Activated CD4-positive, alpha-beta T cell treated with anti-CD3 and anti-CD28 coated beads, Interleukin-2, amount 10 ng/mL, durations not matched to agents 24 days and 14 days (primary cell): ENCODE measurements at places on chromosomes 7 and 10. TPM values are rescaled to one million over a fixed set of nuclear protein-coding genes. Genes with fewer than 3 reads are reported as not detected.

- H3K36me3 ChIP-seq = no peaks in the 10 kb centered on the region
- no peak overlapping the region for H3K4me3 ChIP-seq
- no peak for DNase-seq
- H3K27me3 ChIP-seq = no peaks in the 10 kb centered on the region
These were observed 5.5 kb upstream of the STN1 start for GRCh38 chr10:103923502-103923901.

DNA sequence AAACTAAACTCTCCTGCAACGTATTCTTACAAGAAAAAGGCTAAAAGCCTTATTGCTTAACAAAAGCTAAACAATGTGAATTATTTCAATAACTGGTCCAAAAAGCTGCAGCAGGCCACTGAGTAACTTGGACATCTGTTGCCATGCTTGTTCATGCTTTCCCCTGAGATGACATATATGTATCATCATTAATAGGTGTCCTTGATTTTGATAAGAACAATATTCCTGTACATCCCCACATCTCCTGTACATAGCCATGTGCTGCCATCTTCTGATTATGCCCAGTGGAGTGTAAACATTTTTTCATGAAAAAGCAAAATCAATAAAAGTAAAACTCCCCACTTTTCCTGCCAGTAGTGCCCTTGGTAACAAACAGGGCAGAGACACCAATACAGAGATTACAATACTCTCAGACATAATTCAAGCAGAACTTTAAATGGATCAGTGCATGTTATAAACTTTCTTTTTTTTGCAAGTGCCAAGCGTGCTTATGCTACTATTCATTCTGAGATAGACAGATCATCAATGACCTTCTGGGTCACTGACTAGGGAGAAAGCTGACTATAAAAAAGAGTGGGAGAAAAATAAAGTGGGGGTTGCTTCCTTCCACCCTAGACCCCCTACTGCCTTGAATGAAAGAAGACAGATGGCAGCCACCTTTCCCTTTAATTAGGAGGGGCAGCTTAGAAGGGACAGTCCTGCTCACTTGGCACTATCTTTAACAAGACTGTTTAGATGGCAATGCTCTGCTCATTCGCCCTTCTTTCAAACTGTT is 205.5 kb upstream of the KLF14 start:
- no peaks in the 10 kb centered on the region for H3K27me3 ChIP-seq
- H3K36me3 ChIP-seq = peaks cover 81% of the 10 kb centered on the region
- peaks cover 81% of the 10 kb centered on the region for H3K4me1 ChIP-seq
- no peak for DNase-seq
- peak overlapping the region; percentile 51 for H3K4me3 ChIP-seq
- H3K27ac ChIP-seq = peak overlapping the region; percentile 69

DNA sequence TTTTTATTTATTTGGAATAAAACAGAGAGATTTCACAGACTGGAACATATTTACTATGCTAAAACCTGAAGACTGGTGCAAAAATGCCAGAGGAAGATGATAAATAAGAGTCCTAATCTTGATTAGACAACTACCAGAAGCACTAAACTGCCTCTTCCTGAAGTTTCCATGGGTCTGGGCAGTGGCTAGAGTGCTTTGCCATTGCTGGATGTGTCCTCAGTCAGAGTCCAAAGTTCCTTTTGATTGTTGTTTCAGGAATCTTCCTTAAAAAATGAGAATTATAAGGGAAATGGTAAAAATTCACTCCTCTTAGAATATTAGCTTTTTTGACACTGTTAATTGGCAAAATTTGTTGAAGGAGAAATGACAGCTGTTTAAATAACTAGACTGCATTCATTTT is 86.3 kb upstream of the AHR start:
- no peak overlapping the region for H3K4me3 ChIP-seq
- no peaks in the 10 kb centered on the region for H3K27me3 ChIP-seq
- peaks cover 1% of the 10 kb centered on the region for H3K4me1 ChIP-seq

SLC13A1 gene
- not detected in 2 replicates for total RNA-seq

GRCh38 chr7:116422683-116423082 is 76.9 kb upstream of the CAV2 start:
- peaks cover 11% of the 10 kb centered on the region for H3K27me3 ChIP-seq
- DNase-seq = no peak
- H3K36me3 ChIP-seq = no peaks in the 10 kb centered on the region
- H3K27ac ChIP-seq = no peak overlapping the region

- peak overlapping the region; percentile 98 for H3K27ac ChIP-seq
- DNase-seq = peak; percentile 93
- peaks cover 49% of the 10 kb centered on the region for H3K4me1 ChIP-seq
- peak overlapping the region; percentile 83 for H3K4me3 ChIP-seq
These were observed 178.6 kb upstream of the INHBA start for GRCh38 chr7:41881331-41882130.

DNA sequence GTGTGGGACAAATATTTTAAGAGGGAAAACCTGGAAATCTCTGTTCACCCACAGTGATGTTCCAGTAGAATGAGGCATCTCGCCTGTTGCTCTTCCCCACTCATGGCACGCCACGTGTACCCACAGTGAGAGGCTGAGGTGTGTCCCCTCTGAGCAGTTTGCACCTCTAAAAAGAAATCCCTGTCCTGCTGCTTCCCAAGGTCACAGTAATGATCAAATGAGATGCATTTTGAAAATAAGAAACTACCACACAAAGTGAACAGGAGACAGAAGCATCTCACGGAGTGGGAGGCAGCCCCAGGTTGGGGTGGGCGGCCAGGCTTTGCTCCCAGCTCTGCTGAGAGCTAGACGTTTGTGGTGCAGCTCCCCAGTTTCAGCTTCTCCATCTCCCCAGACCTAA is 12.4 kb upstream of the ZNF777 start:
- no peaks in the 10 kb centered on the region for H3K4me1 ChIP-seq
- H3K36me3 ChIP-seq = peaks cover 54% of the 10 kb centered on the region
- no peak overlapping the region for H3K4me3 ChIP-seq
- peak; percentile 39 for DNase-seq

DNA sequence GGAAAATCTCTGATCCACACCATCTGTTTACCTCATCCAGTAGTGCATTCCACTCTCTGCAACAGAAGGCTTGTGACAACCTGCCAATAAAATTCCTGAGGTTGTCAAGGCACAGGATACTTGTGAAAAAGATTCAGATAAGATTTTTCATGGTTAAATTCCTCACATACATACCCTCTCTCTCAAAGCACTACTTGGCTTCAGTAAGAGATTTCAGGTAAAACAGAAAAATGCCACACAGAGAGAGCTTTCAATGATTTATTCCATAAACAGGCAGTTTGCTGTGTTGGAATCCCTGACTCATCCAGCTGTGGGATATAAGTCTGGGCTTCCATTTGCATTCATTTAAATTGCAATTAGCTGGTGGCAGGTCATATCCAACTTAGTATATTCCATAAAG is 99.7 kb upstream of the CAV2 start:
- H3K27me3 ChIP-seq = peaks cover 10% of the 10 kb centered on the region
- H3K4me3 ChIP-seq = no peak overlapping the region
- no peak for DNase-seq
- H3K36me3 ChIP-seq = no peaks in the 10 kb centered on the region
- H3K4me1 ChIP-seq = no peaks in the 10 kb centered on the region

DNA sequence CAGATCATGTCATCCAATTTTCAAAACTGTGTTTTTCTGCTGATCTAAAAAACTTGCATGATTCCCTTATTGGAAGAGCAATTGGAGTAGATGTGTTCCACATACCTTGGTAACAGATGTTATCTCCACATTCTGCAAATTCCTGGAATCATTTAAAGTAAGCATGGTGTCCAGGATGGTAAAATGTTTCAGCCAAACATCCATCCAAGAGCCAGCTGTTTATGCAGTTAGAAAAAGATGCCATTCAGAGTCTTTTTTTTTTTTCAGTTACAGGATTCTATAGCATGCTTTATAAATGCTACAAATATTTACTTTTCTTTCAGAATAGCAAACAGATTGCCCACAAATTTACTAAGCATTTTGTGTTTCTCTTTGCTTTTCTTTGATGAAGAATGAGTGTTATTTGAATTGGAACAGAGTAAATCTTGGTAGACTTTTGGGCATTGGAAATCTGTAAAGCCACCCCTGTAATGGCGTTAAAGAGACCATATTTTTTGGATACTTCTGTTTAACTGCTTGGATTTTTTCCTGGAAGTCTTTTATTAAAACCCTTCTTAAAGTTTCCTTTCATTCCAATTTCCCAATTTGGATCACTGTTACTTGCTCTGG is 149.8 kb downstream of the GNAT3 start:
- no peak for DNase-seq
- no peaks in the 10 kb centered on the region for H3K27me3 ChIP-seq
- no peak overlapping the region for H3K27ac ChIP-seq
- no peak overlapping the region for H3K4me3 ChIP-seq

DNA sequence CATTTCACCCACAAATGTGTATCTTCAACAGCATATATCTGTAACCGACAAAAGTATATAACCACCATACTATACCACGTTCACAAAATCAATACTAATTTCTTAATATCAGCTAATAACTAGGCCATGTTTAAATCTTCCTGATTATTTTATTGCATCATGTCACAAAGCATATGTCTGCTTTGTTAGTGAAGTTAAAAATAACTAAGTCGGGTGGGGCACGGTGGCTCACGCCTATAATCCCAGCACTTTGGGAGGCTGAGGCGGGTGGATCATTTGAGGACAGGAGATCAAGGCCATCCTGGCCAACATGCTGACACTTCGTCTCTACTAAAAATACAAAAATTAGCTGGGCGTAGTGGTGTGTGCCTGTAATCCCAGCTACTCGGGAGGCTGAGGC is 47.7 kb downstream of the HERC4 start:
- no peak overlapping the region for H3K27ac ChIP-seq
- no peak overlapping the region for H3K4me3 ChIP-seq
- H3K4me1 ChIP-seq = peaks cover 3% of the 10 kb centered on the region

DNA sequence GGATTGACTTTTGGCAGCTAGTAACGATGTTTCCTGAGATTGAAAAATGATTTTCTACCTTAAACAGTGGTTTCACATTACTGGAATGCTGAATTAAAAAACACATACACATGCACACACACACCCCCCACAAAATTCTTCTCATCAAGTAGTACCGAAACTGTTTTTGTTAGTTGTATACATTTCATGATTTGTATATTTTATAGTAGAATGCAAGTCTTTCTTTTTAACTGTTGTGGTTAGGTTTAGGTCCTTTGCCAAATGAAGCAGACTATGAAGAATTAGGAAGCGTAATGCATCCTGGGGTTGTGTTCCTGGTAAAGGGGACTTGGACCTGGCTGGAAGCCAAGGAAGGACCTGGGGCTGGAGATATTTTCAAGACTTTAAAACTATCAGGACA is 505.8 kb downstream of the SUGCT start:
- H3K27me3 ChIP-seq = peaks cover 4% of the 10 kb centered on the region
- no peak overlapping the region for H3K4me3 ChIP-seq
- no peaks in the 10 kb centered on the region for H3K36me3 ChIP-seq
- no peak overlapping the region for H3K27ac ChIP-seq
- peaks cover 5% of the 10 kb centered on the region for H3K4me1 ChIP-seq

DNA sequence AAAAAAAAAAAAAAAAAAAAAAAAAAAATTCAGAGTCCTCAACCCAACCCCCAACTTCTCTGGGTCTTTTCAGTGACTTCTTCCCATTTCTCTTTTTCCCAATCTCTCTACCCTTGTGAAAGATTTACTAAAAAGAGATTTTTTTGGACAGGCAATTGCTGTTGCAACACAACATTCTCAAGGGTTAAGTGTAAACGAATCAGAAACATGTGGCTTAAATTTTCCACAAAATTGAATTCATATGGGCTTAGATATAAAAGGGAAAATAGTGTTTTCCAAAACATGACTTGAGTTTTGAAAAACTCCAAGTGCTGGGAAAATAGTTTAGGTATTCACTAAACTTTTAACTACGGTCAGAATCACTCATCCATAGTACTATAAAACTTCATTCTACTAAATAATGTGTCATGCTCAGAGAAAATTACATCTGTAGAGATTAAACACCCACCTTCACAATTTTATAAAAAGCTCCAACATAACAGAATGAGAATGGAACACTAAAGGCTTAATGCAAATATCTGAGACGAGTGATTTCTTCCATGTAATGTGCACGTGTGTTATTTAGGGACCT is 643.1 kb downstream of the PARD3 start:
- DNase-seq = no peak
- peaks cover 3% of the 10 kb centered on the region for H3K27me3 ChIP-seq
- H3K4me1 ChIP-seq = no peaks in the 10 kb centered on the region
- H3K36me3 ChIP-seq = no peaks in the 10 kb centered on the region

GRCh38 chr7:92622030-92622429 is 31.8 kb upstream of the FAM133B start:
- H3K27me3 ChIP-seq = no peaks in the 10 kb centered on the region
- H3K36me3 ChIP-seq = peaks cover 58% of the 10 kb centered on the region
- DNase-seq = peak; percentile 60

CALHM3 gene
- total RNA-seq = not detected in 2 replicates

DNA sequence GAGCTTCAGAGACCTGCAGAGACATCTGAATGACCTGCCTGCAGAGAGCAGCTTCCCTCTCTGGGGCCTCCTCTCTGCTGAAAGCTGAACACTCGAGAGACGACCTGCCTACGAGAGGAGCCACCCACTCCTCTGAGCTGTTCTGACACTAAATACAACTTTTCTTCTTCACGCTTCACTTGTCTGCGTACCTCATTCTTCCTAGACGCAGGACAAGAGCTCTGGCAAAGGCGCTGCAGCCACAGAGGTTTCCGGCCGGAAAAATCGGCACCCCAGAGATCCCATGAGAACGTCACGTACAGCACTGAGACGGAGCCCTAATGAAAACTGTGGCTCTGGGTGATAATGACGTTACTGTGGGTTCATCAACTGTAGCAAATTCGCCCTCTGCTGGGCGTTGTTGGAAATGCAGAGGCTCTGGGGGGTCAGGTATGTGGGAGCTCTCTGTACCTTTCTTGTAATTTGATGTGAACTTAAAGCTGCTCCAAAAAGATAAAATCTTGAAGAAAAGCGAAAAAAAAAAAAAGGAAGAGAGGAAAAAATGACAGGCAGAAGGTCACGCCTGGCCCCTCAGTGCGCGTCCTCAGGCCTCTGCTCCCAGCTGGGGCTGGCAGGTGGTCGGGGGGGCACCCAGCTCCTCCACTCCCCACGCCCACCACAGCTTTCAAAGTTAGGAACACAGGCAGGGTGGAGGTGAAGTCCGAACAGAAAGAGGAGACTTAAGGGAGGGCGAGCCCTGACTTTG is 120.7 kb downstream of the DYNC2I1 start:
- H3K36me3 ChIP-seq = peaks cover 1% of the 10 kb centered on the region
- peak overlapping the region; percentile 78 for H3K4me3 ChIP-seq
- DNase-seq = peak; percentile 96
- peaks cover 15% of the 10 kb centered on the region for H3K4me1 ChIP-seq
- H3K27ac ChIP-seq = peak overlapping the region; percentile 91

MARVELD1 gene
- total RNA-seq = 4.6 and 5.6 TPM in 2 replicates

- H3K4me3 ChIP-seq = no peak overlapping the region
- no peak for DNase-seq
- H3K4me1 ChIP-seq = peaks cover 27% of the 10 kb centered on the region
- no peak overlapping the region for H3K27ac ChIP-seq
These were observed 8.2 kb upstream of the ACTA2 start for GRCh38 chr10:88960802-88961201.

AKR1D1 gene
- not detected in 2 replicates for total RNA-seq

TPST1 gene
- total RNA-seq = 1.1 and 2.1 TPM in 2 replicates

IFIT2 gene
- total RNA-seq = 0.40 and 0.54 TPM in 2 replicates
